ENCODE measurements at places on chromosomes 5 and 9.
A peak's percentile ranks its signal among the peaks of the same experiment; 100 is the strongest.

GRCh38 chr9:4973246-4973645, 11.8 kb upstream of the JAK2 start:
- no peak for DNase-seq

DNA sequence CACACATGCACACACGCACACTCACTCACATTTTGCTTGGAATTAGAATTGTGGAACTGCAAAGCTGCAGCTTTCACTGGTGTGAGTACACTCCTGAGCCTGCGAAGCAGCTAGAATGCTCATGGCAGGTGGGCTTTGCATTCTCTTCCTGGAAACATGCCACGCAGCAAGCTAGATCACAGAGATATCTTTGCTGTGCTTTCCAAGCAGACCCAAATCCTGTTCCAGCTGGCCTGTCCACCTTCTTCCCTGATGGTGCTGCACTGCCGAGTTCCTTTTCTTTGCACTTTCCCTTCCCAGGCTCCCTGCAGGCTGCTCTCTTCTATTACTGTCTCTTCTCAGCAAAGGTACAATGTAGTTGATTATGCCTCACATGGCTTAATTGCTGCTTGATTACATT, 92.7 kb upstream of the CKMT2 start:
- no peak for DNase-seq

GRCh38 chr5:37836592-37837413, 3.0 kb downstream of the GDNF start:
- no peak for DNase-seq

- DNase-seq: no peak
Measured at GRCh38 chr5:77973253-77973609, 197.1 kb upstream of the TBCA start.

- no peak for DNase-seq
Measured at GRCh38 chr9:99633265-99633664, 188.4 kb upstream of the NR4A3 start.

DNA sequence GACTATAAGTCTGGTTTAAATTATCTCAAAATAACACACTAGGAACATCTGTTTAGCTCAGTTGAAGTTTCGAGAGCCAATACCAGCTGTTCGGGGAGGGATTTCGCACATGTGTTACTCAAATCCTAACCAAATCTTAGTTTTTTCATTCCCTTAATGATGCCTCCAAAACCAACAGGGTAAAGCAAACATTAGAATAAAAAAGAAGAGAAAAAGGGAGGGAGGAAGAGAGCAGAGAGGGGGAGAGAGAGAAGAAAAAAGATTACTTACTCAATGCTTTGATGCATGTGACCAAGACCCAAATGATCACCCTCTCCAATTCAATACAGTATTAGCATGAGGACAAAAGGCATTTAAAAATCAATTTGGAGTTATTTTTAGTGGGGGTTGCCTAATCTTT, 86.0 kb upstream of the NR5A1 start:
- DNase-seq: no peak

- DNase-seq: no peak
Measured at GRCh38 chr5:104421431-104421830, 858.8 kb upstream of the NUDT12 start.

DNA sequence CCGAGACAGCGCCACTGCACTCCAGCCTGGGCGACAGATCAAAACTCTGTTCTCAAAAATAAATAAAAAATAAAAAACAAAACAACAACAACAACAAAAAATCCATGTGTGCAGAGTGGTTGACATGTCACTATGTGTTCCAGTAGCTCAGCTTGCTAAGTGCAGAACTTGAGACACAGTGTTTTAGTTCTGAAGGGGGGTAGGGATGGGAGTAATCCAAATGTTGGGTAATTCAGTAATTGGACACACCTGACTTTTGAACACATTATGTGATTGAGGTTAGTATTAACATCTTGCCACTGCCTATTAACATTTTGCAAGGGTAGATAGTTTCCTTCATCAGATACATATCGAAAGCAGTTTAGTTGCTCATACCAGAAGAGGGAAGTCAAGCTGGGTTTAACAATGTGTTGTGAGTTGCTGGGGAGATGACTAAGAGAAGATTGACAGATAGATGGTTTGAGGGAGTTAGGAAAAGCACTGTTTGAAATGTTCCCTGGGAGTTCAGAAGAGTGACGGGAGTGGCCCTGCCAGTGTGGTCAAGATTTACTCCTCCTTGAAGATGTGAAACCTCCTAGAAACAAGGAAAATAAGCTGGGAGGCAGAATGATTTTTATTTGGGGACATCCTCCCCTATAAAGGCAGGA, 928 bp downstream of the HACD4 start:
- no peak for DNase-seq

- no peak for DNase-seq
Measured at GRCh38 chr5:169013846-169014245, 287.1 kb downstream of the SLIT3 start.

DNA sequence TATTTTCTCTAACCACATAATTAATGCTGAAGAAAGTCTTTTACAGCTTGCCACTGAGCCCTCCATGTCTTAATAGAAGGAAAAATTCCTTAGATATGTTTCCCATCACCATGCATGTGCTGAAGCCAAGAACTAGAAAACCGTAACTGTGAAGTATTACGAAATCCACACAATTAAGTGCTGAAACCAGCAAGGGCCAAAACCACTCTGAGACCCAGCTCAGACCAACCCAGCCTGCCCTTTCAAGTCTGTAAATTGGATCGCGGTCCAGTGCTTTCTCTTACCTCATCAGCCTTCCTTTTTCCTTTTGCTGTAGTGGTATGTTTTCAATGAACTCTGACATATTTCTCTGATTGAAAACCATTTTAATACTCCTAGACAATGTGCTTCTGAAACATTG, 26.3 kb downstream of the SEMA5A start:
- no peak for DNase-seq

- no peak for DNase-seq
Measured at GRCh38 chr5:74099538-74100267, 473.7 kb downstream of the ARHGEF28 start.

GRCh38 chr9:89792189-89793123, 187.6 kb downstream of the GADD45G start:
- DNase-seq: no peak

- DNase-seq: no peak
Measured at GRCh38 chr9:37011530-37011929, 22.5 kb downstream of the PAX5 start.

DNA sequence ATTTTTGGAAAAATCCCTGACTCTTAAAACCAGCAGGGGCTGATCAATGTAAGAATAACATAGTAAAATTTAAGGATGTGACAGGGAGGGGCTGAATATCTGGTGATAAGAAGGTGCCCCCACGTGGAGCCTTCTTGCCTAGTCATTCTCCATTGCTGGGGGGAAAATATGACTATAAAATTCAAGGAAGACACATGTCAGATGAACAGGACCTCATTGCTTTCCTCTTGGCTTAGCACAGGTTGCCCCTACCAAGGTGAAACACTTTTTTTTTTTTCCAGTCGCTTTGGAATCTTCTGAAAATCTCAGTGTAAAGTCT, 310.9 kb downstream of the EFNA5 start:
- no peak for DNase-seq

DNA sequence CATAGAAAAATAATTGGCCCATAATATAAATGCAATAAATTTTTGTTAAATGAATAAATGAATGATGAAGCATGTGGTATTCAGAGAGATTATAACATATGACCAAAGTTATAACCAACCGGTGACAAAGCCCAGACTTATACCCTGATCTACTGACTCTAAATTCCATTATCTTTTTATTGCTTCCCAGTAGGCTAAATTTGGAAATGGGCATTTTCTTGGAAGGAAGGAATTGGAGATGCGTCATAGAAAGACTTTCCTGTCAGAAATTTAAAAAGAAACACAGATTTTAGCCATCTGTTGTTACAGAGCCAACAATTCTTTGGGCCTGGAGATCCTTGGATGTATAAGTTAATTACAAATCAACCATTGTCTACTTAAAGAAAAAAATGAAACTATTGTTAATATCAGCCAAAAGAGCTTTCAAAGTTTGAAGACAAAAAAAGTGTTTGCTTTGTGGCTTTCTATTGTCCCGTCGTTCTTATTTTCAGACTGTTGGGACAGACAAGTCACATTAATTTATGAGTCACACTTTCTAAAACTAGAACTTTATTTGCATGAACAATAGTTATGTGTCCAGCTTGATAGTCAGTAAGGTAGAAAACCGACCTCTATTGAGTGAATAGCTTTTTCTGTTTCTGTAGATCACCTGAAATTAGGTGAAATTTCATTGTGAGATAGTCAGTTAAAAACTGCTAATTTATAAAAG, 428.7 kb downstream of the GABRG2 start:
- DNase-seq: no peak

- peak; percentile 35 for DNase-seq
Measured at GRCh38 chr5:133565993-133566392, 46.3 kb downstream of the FSTL4 start.

GRCh38 chr5:89893546-89893945, 516.0 kb downstream of the CETN3 start:
- no peak for DNase-seq

- DNase-seq: no peak
Measured at GRCh38 chr9:126614455-126615244, 922 bp downstream of the LMX1B start.

DNA sequence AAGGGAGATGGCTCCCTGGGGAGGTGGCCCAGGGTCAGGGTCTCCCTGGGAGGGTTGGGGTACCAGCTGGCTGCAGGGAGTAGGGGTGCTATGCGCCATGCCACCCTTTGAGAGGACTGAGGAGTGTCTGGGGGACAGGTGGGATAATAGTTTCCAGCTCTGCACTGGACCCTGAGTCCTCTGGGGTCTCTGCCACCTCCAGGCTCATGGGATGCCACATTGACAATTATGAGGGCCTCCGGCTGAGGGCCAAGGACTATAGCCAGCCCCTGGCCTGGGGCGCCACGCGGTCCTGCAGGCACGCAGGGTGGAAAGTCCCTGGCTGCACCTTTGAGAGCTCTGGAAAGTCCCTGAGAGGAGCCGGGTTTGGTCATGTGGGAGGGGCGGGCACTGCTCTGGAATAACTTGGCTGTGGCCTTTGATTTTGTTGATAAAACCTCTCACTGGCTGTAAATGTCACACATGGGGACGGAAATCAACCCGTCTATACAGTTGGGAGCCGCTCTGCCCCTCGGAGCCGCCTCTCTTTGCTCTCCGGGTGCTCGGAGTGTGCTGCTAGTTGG, 16.0 kb downstream of the TRAF2 start:
- no peak for DNase-seq

- DNase-seq: no peak
Measured at GRCh38 chr5:143713047-143714003, 98.6 kb upstream of the HMHB1 start.

GRCh38 chr9:98970532-98971041, 26.9 kb downstream of the COL15A1 start:
- no peak for DNase-seq
